ENCODE measurements at places on chromosomes 11 and 22. TPM values are rescaled to one million over a fixed set of nuclear protein-coding genes. Genes with fewer than 3 reads are reported as not detected.

Gene SART1
- 48.5 TPM for total RNA-seq

GRCh38 chr22:22080270-22080669 lies 97.7 kb upstream of the TOP3B start:
- no peak for DNase-seq

Gene TYMP
- 0.46 TPM for total RNA-seq

Gene KLHL35
- total RNA-seq, result 0.35 TPM
